Forelimb muscle (tissue), 1 donor: ENCODE measurements at places on chromosomes 4 and X. TPM values are rescaled to one million over a fixed set of nuclear protein-coding genes. Genes with fewer than 3 reads are reported as not detected.

The DCLK2 gene
- polyA plus RNA-seq: 6.9 TPM

DNA sequence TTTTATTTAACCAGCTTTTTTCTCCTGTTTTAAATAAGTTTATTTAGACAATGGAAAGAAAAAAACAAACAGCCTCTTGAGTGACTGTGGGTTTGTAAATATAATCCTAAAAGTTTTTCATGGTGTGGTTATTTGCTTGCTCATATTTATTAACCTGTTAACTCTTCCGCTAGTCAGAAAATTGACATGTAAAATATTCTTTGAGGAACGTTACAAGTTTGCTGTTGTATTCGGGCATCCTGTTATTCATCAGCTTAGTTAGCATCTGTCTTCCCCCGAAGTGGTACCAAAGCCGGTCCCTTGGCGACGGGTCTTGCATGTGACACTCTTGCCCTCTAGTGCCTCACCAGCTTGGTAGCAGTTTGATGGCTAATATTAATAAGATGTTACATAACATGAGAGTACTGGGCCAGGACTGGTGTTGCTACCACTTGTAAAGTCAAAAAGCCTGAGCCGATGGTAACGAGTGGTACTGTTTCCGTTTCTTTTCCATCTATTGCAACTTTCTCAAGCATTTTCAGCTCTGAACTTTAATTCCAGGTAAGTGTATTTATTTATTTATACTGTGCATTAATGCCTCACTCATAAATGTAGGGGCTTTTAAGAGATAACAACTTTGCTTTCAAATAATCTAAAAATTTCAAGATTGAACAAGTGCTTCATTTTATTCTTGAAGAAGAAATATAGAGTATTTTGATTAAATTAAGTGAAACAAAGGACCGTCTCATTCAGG is at the start of gene NDST3:
NDST3 (plus strand) TSS at position 434 of the 733 bp plus-strand sequence. CDS start 19,425 bp downstream, outside the sequence.
- no peak for DNase-seq

GRCh38 chr4:181157647-181158046 is 1085.6 kb upstream of the TENM3 start:
- DNase-seq: no peak

- DNase-seq: no peak
Observed at GRCh38 chr4:183986971-183987946, 82.2 kb downstream of the STOX2 start.

DNA sequence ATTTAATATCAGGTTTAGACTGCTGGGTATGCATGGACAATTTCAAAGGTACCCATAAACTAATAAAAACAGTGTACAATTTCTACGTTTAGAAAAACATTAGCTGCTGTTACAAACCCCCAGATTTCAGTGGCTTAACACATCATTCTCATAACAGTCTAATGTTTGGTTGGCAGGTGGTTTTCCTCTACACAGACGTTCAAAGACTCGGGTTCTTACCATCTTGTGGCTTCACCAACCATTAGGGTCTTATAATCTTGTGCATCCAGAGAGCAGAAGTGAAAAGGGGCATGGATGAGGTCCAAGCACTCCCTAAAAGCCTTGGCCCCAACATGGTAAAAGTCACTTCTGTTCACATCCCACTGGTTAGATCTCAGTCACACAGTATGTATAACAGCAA is 71.6 kb downstream of the SH3RF1 start:
- no peak for DNase-seq

DNA sequence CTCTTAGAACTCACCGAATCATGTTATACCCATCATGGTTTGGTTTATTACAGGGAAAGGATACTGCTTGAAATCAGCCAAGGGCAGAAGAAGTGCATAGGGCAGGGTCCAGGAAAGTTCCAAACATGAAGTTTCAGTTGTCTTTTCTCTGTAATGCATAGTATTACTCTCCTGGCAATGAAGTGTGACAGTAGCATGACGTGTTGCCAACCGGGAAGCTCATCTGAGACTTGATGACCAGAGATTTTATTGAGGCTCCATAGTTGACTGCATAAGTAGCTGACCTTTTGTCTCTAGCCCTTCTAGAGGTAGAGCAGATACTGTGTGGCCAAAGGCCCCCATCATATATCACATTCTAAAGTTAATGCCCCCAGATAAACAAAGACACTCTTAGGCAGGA is 72.1 kb downstream of the BEND4 start:
- no peak for DNase-seq
